ENCODE measurements at places on chromosomes 7 and 10.

- DNase-seq: no peak
Observed at GRCh38 chr7:359766-360361, 69.9 kb downstream of the FOXL3 start.

GRCh38 chr7:11207565-11207964 lies 233.9 kb downstream of the PHF14 start:
- DNase-seq: no peak

- DNase-seq: no peak
Observed at GRCh38 chr7:129184981-129185670, 3.3 kb upstream of the SMO start.

DNA sequence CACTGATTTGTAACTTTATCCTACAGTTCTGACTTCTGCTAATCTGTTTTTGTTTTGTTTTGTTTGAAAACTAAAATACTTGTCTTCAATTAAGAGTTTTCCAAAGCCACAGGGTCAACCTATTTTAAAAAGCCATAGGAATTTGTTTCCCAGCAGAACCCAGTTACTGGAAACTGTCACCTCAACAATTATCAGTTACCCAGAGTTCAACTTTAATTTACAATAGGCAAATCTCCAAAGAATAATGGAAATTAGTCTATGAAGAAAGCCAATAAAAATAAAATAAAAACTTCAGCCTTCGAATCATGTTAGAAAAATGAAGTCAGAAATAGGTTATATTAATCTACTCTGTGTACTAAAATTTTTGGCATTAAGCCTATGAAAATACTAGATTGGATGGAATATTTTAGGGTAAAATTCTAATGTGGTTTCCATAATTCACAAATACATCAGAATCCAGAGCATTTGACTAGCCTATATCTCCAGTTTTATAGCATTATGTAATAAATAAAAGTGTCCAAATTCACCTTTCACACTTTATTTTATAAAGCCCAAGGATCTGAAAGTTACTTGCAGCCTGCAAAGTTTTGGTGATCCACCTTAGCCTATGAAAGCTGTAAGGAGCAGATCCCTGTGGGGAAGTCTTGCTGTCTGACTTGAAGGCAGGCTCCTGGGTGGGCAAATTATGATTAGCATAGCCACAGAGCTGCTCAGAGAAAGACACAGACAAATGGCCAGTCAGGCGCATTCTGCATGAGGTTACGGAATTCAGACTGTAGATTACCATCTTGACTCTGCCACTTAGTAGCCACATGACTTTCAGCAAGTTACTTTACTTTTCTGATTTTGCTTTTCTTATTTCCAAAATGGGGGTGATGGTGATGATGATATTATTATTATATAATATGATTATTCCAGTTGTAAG lies 250.0 kb upstream of the HGF start:
- DNase-seq: no peak

- DNase-seq: no peak
Observed at GRCh38 chr10:43843321-43844101, 194.8 kb upstream of the ZNF32 start.

- no peak for DNase-seq
Observed at GRCh38 chr7:45889367-45890067, 1.2 kb downstream of the IGFBP1 start.

- no peak for DNase-seq
Observed at GRCh38 chr10:123149568-123150270, 1.8 kb downstream of the HMX2 start.

DNA sequence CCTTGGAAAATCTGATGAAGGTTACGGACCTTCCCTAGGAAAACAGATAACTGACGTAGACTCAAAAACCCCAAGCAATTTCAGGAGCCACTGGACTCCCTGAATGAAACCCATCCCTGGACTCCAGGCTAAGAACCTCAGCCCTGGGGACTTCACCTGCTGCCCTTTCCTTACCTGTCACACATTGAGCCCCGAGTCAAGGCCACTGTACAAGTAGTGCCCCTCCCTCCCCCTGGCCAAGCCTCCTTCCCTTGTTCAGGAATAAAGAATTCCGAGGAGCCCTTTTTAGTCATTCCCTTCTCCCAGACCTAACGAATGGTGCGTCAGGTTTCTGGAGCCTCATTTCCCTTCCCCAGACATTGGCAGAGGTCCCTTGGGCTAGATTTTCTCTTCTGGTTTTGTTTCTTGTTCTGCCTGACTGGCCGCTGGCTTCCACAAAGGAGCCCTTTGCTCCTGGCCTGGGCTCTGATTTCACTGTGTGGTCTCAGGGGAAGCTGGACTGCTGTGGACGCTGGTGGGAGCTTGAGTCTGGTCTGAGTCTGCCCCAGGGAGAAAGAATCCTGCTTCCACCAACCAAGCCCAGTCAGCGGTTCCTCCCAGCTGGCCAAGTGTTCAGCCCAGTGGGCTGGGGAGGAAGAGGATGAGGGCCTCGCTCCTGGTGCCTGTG lies 31.7 kb downstream of the ZNF775 start:
- DNase-seq: no peak

DNA sequence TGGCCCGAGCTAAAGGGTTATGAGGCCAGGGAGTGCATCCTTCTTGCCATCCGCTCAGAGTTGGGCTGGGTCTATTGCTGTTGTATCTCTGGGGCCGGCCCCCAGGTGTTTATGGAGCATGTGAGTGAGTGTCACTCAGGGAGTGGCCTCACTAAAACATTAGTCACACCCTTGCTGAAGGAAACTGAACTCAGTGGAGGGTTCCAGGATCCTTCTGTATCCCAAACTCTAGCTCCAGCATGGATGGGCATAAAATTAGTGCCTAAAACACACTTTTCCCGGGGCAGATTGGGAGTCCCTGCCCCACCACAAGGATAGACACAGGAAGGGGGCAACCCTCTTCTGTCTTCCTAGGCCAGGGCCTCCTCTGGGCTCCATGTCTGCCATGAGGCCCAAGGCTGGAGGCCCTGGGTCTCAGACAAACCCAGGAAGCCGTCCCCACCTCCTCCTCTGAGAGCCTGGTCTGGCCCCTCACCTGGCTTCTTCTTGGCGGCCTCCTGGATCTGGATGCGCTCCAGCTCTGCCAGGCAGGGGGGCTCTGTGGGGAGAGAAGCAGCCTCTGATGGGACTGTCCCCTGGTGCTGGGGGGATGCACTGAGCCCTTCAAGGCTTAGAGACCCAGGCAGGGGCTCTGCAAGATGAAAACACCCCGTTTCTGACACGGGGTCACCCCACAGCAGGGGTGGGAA lies 24.5 kb downstream of the SPOCK2 start:
- no peak for DNase-seq
